ENCODE measurements at places on chromosomes 4 and X.

GRCh38 chr4:48604527-48604926 lies 114.5 kb downstream of the ZAR1 start:
- no peak for DNase-seq

DNA sequence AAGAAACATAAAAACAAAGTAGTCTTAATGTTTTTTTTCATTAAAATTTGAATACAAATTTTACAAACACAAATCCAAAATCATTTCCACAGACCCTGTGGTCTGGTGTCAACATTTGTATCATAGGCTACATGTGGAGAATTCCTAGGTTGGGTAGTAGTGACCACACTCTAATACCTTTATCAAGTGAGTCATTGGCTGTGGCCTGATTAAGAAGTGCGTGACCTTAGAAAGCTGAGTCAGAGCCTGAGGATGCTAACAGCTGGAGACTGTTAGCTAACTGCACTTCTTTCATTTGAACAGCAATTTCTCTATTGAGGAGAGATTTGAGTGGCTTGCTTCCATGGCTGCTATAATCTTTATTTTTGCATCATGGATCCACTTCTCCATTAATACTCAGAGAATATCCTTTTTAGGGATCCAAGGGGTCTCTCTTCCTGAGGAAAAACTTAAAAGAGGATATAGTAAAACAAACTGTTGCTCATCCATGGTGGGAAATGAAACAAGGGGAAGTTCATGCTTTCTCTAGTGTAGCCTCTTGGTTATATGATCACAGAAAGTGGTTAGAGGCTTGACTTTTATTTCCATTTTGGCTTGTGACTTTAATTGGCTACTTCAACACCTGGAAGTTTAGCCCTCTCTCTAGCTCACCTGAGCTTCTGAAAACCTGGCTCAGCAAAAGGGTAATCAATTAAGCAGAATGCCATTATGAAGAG lies 335.8 kb downstream of the PABPC4L start:
- DNase-seq, result no peak

DNA sequence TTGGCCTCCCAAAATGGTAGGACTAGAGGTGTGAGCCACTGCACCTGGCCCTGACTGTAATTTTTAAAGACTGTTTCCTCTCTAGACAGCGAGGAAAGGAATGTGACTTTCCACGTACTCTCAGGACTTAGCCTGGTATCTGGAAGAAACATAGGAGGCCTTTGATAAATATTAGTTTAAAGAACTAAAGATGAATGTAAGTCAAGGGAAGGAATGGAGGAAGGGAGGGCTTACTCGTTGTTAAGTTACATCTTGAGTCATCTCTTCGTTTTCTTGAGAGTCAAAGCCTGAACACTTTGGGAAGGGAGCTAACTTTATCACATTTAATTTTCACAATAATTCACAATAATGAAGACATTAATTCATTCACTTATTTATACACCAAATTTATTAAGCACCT lies 7.2 kb upstream of the LNX1 start:
- DNase-seq, result no peak

- no peak for DNase-seq
Observed at GRCh38 chr4:153483432-153484418, 17.6 kb downstream of the TMEM131L start.

- DNase-seq, result no peak
Observed at GRCh38 chr4:25823632-25824031, 39.2 kb downstream of the SEL1L3 start.

DNA sequence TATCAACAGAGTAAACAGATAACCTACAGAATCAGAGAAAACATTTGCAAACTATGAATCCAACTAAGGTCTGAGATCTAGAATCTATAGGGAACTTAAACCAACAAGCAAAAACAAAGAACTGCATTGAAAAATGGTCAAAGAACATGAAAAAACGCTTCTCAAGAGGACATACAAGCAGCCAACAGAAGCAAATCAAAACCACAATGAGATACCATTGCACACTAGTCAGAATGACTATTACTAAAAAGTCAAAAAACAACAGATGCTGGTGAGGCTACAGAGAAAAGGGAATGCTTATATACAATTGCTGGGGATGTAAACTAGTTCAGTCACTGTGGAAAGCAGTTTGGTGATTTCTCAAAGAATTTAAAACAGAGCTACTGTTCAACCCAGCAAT lies 255.7 kb downstream of the TMEM47 start:
- DNase-seq, result no peak

GRCh38 chrX:24153178-24153795 lies 3.8 kb downstream of the ZFX start:
- DNase-seq, result peak; percentile 32

- no peak for DNase-seq
Observed at GRCh38 chr4:175419236-175419718, 392.8 kb downstream of the GPM6A start.

DNA sequence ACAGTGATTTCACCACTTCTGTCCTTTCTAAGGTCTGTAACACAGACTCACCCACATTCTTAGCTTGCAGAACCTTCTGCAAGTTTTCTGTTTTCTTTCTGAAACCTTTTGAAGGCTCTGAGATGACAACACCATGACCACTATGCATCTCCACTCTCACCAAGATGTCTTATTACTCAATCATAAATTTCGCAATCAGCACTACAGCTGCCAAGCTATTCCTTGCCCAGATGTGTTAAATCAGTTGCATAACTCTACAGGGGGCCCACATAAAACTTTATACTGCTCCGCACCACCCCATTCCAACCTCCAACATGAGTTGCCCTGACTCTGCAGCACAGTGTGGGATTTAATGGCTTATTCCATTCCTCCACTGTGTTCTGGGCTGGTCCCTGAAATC lies 229.9 kb downstream of the COL25A1 start:
- DNase-seq, result peak; percentile 42

DNA sequence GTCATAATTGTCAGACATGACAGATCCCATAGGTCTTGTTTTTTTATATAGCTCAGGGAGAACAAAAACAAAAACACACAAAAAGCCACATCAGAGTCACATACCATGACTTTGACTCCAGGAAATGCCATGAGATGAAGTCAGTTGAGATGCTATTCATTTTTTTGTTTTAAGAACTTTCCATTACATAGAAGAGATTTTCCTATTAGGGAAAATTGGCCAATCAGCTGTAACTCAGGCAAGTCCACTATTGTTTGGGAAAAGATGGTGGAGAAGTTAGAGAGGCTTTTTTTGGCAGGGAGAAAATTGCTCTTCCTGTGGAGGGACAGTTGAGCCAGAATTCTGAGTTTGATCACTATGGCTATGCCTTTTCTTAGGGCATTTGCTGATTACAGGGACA lies 72.6 kb downstream of the SMARCA5 start:
- no peak for DNase-seq

GRCh38 chrX:4670606-4671005 lies 957.2 kb upstream of the PRKX start:
- DNase-seq, result no peak

DNA sequence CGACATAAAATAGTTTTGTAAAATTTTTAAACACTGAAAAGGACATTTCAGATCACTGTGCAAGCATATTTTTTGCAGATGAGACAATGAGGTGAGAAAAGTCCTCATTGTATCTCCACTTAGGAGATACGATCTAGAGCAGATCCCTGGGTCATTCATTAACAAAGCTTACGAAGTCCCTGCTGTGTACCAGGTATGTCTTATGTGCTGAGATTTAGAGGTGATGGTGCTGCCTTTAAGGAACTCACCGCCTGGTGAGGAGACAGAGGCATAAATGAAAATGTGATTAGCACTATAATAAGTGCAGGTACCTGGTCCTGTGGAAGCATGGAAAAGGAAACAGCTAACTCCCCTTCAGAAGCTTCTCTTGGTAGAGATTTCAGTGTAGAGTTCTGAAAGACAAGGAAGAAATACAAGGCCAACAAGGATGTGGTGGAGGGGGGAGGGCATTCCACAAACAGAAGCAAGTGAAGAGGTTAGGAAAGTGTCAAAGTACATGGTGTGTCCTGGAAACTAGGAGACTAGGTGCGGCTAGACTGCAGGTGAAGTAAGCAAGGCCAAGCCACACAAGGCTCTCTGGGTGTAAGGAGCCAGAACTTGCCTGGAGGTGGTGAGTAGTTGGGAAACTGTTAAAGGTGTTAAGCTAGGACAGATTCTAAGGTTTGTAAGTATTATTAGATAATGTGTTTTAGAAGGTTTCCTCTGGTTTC lies 1.5 kb upstream of the NDNF start:
- DNase-seq, result no peak

- no peak for DNase-seq
Observed at GRCh38 chr4:173446416-173446815, 47.5 kb upstream of the SCRG1 start.

DNA sequence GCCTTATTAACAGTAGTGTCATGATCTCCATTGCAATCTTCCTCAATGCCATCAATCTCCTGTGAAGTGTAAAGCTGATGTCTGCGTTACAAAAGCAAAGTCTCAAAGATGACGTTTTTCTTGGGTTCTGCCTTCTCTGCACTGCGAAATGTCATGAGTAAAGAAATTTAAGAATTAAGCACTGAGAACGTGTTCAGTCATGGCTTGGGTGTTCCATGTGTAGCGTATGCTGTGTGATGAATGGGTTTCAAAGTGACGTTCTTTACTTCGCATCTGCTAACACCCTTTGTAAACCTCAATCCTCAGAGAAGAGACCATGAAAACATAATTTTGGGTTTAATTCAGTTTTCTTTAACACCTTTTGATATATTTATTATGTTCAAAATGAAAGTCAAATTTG lies 999 bp downstream of the NAP1L5 start:
- no peak for DNase-seq

- DNase-seq, result no peak
Observed at GRCh38 chr4:39741401-39741800, 43.5 kb downstream of the UBE2K start.

DNA sequence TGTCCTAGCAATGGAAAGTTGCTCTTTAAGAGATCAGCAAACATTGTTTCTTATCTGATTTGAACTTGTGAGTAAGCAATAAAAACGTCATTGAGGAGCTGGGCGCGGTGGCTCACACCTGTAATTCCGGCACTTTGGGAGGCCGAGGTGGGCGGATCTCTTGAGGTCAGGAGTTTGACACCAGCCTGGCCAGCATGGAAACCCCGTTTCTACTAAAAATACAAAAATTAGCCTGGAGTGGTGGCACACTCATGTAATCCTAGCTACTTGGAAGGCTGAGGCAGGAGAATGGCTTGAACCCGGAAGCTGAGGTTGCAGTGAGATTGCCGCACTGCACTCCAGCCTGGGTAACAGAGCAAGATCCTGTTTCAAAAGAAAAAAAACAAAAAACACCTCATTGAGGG lies 11.2 kb upstream of the PLAC8 start:
- peak; percentile 46 for DNase-seq

DNA sequence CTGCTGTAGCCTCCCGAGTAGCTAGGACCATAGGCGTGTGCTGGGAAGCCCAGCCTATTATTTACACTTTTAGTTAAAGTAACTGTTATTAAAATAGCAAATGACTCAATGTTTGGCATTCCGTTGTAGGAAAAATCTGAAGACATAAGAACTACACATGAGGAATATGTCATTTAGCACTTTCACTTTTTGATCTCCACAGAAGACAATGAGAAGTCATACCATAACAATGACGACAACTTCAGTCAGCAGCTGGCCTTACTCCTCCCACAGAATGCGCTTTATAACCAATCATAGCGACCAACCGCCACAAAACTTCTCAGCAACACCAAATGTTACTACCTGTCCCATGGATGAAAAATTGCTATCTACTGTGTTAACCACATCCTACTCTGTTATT lies 6.7 kb downstream of the GPR34 start:
- peak; percentile 54 for DNase-seq

- DNase-seq, result no peak
Observed at GRCh38 chr4:82748810-82749470, 49.7 kb downstream of the SCD5 start.

- no peak for DNase-seq
Observed at GRCh38 chr4:36054694-36055422, 189.5 kb downstream of the ARAP2 start.

DNA sequence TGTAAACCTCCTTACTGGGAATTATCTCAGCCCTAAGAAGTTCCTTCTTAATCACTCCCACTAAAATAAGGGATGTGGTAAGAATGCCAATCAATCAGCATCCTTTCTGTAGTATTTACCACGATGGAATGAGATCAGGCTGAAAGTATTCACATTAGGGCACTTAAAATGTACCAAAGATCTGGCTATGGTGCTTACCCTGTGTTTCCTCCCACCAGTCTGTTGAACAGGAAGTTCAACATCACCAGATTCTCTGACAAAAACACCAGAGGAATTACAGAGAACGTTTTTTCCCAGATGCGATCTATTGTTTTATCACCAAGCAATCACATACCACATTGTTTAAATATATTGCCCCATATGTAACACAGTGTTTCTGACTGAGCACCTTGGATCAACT lies 2.1 kb upstream of the CLCN3 start:
- no peak for DNase-seq

DNA sequence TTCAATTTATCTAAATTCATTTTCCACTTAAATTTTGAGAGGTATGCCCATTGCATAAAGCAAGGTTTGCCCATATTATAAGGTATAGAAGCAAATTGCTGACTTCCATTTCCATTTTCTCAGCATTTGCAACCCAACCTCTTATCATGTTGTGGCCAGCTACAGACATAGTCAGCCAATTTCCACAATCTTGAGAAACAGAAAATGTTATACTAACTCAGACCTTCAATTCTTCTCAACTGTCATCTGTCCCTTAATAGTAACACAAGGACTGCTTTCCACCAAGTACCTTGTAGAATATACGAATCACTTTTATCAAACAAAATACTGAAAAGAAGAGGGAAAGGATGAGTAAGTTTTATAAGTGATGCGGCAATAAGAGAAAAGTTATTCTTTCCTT lies 11.2 kb upstream of the GRIA3 start:
- DNase-seq, result no peak

DNA sequence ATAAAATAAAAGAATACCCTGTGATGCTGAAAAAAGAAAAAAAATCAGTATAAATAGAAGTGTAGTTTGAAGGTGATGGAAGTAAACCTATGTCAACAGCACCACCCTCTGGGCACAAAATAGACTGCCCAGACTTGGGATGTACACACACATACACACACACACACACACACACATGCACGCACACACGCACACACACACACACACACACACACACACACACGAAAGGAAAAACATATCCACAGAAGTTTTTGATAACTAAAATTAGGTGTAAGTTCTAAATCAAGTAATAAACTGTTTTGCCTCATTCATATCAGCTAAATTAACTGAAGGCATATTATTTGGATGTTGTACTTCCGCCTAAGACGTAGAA lies 40.5 kb downstream of the ANXA5 start:
- DNase-seq, result peak; percentile 48

- DNase-seq, result no peak
Observed at GRCh38 chr4:14008494-14008893, 381.0 kb upstream of the BOD1L1 start.

- no peak for DNase-seq
Observed at GRCh38 chrX:155054255-155054654, 16.7 kb downstream of the CMC4 start.

GRCh38 chr4:21664355-21664754 lies 284.2 kb downstream of the KCNIP4 start:
- no peak for DNase-seq

- no peak for DNase-seq
Observed at GRCh38 chrX:98516120-98516519, 1632.4 kb downstream of the RPA4 start.

GRCh38 chrX:24410514-24411189 lies 50.2 kb downstream of the SUPT20HL1 start:
- DNase-seq, result no peak
